Endothelial cell (in vitro differentiated cells): ENCODE measurements at places on chromosomes 5 and 9. TPM values are rescaled to one million over a fixed set of nuclear protein-coding genes. Genes with fewer than 3 reads are reported as not detected.

DNA sequence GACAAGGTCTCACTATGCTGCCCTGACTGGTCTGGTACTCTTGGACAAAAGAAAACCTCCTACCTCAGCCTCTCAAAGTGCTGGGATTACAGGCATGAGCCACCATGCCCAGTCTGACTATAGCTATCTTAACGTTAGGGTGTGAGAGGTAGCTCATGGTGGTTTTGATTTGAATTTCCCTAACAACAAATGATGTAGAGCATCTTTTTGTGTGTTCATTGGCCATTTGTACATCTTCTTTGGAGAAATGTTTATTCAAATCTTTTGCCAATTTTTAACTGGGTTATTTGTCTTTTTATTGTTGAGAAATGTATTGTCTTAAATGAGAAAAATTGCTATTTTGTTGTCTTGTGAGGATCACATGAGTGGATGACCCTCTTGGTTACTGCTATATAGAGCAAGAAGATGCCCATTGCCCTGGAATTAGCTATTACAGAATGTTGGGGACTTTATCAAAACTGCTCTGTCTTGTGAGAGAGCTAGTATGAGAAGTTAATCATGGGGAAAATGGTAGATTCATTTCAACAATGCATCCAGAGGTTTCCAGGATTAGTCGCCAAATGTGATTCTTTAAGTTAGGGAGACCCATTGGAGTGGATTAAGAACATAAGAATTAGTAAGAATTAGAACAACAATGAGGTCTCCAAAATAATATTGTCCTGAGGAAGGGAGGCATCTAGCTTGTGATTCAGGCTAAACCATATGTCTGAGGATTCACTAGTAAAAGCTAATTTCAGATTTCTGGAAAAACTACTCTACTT, 124.3 kb upstream of the MOCS2 start:
- no peaks in the 10 kb centered on the region for H3K4me1 ChIP-seq
- H3K27ac ChIP-seq: no peak overlapping the region
- H3K36me3 ChIP-seq: no peaks in the 10 kb centered on the region
- no peak overlapping the region for H3K4me3 ChIP-seq

The FOXD4L6 gene
- not detected for total RNA-seq

DNA sequence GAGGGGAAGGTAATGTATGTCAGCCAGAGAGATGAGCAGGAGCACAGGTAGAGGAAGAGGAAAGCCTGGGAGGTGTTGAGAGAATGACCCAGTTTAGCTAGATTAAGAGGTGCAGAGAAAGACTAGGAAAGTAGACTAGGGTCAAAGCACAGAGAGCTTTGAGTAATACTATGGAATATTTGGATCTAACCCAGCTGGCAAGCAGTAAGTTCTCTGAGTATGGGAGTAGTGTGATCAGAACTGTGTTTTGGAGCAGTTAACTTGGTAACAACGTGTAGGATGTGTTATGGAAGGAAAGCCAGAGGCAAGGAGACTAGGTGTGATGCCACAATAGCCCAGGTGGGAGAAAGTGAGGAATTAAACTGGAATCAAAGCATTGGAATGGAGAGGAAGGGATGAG, 84.9 kb upstream of the PTGER4 start:
- no peak overlapping the region for H3K27ac ChIP-seq
- no peaks in the 10 kb centered on the region for H3K36me3 ChIP-seq
- H3K27me3 ChIP-seq: no peaks in the 10 kb centered on the region
- no peak overlapping the region for H3K4me3 ChIP-seq

DNA sequence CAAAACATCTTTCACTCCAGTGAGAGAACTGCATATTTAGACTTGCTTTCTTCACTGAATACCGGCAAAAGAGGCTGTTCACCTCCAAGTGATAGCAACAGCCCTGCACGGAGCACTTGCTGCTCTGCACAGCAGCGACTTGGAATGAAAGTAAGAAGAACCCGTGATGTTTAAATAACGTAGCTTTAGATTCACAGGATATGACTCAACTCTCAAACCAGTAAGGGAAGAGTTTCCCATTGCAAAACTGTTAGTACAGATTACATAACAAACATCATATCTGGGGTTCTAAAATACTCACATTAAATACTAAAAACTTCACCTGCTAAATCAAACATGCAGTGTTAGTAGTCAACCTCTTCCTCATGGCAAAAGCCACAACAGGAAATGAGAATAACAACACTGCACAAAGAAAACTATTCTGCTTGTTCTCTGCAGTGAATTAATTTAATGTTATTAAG, 203.4 kb downstream of the MCTP1 start:
- DNase-seq: no peak
- no peaks in the 10 kb centered on the region for H3K27me3 ChIP-seq
- peak overlapping the region; percentile 92 for H3K27ac ChIP-seq
- H3K36me3 ChIP-seq: no peaks in the 10 kb centered on the region

DNA sequence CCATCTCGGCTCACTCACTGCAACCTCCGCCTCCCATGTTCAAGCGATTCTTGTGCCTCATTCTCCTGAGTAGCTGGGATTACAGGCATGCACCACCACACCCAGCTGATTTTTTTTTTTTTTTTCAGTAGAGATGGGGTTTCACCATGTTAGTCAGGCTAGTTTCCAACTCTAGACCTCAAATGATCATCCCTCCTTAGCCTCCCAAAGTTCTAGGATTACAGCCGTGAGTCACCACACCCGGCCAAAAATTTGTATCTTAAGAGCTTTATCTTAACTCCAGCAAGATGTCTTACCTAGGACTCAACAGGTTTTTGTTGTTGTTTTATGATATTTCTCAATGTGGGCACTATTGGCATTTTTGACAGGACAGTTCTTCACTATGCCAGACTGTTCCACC, 27.9 kb downstream of the LYRM7 start:
- no peak overlapping the region for H3K27ac ChIP-seq

The CCL27 gene
- not detected for total RNA-seq

- peak overlapping the region; percentile 27 for H3K4me3 ChIP-seq
- H3K27me3 ChIP-seq: no peaks in the 10 kb centered on the region
- peaks cover 31% of the 10 kb centered on the region for H3K36me3 ChIP-seq
These were observed 14.5 kb upstream of the ROPN1L start for GRCh38 chr5:10427201-10427600.

The SHOC1 gene
- not detected for total RNA-seq

The TTC39B gene
- 10.3 TPM for total RNA-seq

The GPX3 gene
- 32.5 TPM for total RNA-seq

The DOCK8 gene
- 8.3 TPM for total RNA-seq

- H3K36me3 ChIP-seq: no peaks in the 10 kb centered on the region
- H3K4me3 ChIP-seq: no peak overlapping the region
- H3K4me1 ChIP-seq: no peaks in the 10 kb centered on the region
- no peak for DNase-seq
- H3K27ac ChIP-seq: no peak overlapping the region
These were observed 378.0 kb upstream of the PRR16 start for GRCh38 chr5:120086081-120086480.

The GKAP1 gene
- 3.5 TPM for total RNA-seq

DNA sequence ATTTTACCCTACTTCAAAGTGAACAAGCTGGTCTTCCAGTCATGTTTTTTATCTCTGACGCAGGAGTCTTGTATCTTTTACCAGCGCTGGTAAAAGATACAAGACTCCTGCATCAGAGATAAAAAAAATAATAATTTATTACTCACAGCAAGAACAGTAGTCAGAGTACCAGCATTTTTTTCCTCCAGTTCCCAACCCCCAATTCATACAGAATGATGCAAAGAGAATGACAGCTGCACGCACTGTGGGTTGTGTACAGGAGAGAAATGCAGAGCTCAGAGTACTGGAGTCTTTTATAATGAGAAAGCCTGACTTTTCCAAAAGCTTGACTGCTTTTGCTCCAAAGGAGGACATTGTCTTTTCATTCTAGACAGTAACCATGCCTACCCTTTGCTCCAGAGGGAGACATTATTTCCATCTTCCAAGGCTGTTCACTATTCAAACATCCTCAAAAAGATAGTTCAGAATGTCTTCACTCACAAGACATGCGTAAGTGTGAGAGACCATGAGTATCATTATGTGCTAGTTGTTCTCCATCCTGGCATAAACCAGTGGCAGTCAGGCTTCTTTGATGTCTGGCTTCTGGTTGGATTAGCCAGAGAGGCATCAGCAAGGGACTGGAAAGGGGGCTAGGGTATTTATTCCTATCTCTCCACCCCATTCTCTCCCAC, 14.3 kb upstream of the RANBP6 start:
- H3K4me1 ChIP-seq: no peaks in the 10 kb centered on the region
- no peaks in the 10 kb centered on the region for H3K36me3 ChIP-seq
- no peak overlapping the region for H3K4me3 ChIP-seq
- no peak for DNase-seq

DNA sequence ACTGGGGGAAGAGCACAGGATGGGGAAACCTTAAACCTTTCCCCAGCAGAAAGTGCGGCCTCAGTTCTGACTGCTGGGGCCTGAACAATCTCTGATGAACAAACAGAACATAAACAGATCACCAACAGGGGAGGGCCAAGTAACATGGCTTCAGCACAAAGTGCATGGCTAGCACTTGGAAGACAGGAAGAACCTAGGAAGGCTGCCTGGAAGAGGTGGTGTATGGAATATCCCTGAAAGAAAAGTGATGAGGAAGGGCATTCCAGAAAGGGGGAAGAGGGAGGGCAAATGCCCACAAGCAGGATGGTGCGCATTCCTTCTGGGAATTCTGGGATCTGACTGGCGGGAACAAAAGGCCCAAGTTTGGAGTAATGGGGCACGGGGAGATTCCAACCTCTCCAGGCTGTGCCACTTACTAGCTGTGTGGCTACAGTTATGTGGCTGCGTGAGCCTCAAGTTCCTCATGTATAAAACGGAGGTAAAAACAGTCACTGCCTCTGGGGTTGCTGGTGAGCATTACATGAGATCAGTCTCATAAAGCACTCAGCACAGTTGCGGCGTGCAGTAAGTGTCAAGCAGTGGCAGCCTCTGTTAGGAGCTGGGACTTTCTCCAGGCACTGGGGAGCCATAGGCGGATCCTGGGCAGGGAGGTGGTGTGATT, 1.6 kb downstream of the PDGFRB start:
- no peak for DNase-seq
- H3K27ac ChIP-seq: no peak overlapping the region
- peaks cover 10% of the 10 kb centered on the region for H3K27me3 ChIP-seq
- H3K36me3 ChIP-seq: peaks cover 8% of the 10 kb centered on the region
- peaks cover 10% of the 10 kb centered on the region for H3K4me1 ChIP-seq

DNA sequence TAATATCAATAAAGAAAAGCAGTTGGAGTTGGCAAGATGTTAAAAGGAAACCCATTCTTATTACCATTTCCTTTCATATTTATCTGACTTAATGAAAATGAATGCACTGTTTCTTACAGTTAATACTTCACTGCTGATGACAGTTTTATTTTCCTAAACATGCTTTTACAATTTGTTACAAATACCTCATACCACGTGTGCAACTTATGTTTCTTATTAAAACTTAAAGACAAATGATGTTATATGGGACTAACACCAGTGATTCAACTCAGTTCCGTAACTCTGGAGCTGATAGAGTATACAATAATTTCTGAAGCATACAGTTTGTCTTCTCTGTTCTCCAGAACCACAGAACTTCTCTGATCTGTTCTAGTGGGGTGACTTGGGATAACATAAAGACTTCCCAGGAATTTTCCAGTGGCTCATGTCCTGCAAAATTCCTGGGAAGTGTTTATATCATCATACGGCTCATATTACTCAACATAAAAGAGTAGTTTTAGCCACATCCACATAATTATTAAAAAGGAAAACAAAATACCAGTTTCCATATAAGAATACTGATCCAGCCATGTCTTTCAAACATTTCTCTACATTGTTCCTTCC, 1259.0 kb upstream of the C9orf72 start:
- no peak for DNase-seq
- peaks cover 5% of the 10 kb centered on the region for H3K4me1 ChIP-seq
- no peaks in the 10 kb centered on the region for H3K36me3 ChIP-seq
- H3K27ac ChIP-seq: no peak overlapping the region

GRCh38 chr5:158525663-158526062, 574.1 kb downstream of the EBF1 start:
- H3K27ac ChIP-seq: no peak overlapping the region
- no peak for DNase-seq
- no peaks in the 10 kb centered on the region for H3K4me1 ChIP-seq
- H3K4me3 ChIP-seq: no peak overlapping the region

DNA sequence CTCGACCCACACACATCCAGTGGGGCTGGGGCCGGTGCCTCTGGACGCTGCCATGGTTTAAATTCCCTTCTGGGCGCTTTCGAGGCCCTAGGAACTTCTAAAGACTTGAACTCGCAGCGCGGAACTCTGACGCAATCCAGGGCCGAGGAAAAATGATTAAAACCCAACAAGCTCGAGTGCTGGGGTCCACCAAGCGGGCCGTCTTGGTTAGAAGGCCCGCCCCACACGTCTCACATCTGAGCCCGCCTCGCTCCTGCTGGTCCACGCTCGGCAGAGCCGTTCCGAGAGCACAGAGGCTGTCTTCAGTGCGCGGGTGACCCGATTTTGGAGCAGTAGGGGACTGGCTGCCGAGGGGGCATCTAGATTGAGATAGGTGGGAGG, 1.5 kb downstream of the CRHBP start:
- H3K4me1 ChIP-seq: peaks cover 19% of the 10 kb centered on the region
- peaks cover 13% of the 10 kb centered on the region for H3K27me3 ChIP-seq
- peaks cover 10% of the 10 kb centered on the region for H3K36me3 ChIP-seq
- peak overlapping the region; percentile 91 for H3K4me3 ChIP-seq
- DNase-seq: peak; percentile 20
- no peak overlapping the region for H3K27ac ChIP-seq

The PCDHGA7 gene
- 6.3 TPM for total RNA-seq

The CLPTM1L gene
- 86.6 TPM for total RNA-seq

DNA sequence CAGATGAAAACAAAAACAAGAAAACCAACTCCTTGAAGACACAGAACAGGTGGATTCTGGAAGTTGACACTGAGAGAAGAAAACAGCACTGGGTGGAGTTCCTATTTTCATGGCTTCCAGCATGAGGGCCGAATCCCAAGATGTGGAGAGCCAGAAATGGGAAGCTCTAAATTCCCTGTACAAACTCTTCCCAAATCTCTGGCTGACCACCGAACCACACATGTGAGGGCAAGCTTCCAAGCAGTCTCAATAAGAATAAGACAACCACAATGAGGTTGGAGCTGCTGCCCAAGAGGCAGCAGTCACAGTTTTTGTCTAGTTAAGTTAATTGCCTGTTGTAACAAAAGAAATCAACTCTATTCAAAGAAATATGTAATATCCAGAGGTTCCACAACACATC, 339.3 kb upstream of the SLC30A5 start:
- H3K27me3 ChIP-seq: no peaks in the 10 kb centered on the region
- H3K36me3 ChIP-seq: no peaks in the 10 kb centered on the region
- H3K4me1 ChIP-seq: peaks cover 15% of the 10 kb centered on the region
- no peak overlapping the region for H3K4me3 ChIP-seq
- no peak overlapping the region for H3K27ac ChIP-seq

The MYOZ3 gene
- total RNA-seq: 12.0 TPM

The ZNF366 gene
- 23.3 TPM for total RNA-seq

GRCh38 chr5:150386024-150386855, 26.5 kb downstream of the CD74 start:
- DNase-seq: no peak
- peaks cover 6% of the 10 kb centered on the region for H3K27me3 ChIP-seq
- no peak overlapping the region for H3K4me3 ChIP-seq
- no peak overlapping the region for H3K27ac ChIP-seq
- H3K4me1 ChIP-seq: no peaks in the 10 kb centered on the region

- no peaks in the 10 kb centered on the region for H3K4me1 ChIP-seq
- no peak overlapping the region for H3K4me3 ChIP-seq
- no peaks in the 10 kb centered on the region for H3K27me3 ChIP-seq
These were observed 23.6 kb upstream of the CAST start for GRCh38 chr5:96638561-96638960.

GRCh38 chr5:178336889-178337288, 104.3 kb upstream of the PHYKPL start:
- H3K36me3 ChIP-seq: peaks cover 3% of the 10 kb centered on the region
- H3K27me3 ChIP-seq: peaks cover 2% of the 10 kb centered on the region
- peaks cover 5% of the 10 kb centered on the region for H3K4me1 ChIP-seq
- no peak overlapping the region for H3K4me3 ChIP-seq
- no peak for DNase-seq
- H3K27ac ChIP-seq: no peak overlapping the region
